ENCODE measurements at places on chromosomes 7 and 10. TPM values are rescaled to one million over a fixed set of nuclear protein-coding genes. Genes with fewer than 3 reads are reported as not detected.

- no peak overlapping the region for H3K4me3 ChIP-seq
- DNase-seq, result no peak
- no peaks in the 10 kb centered on the region for H3K36me3 ChIP-seq
- H3K27ac ChIP-seq, result no peak overlapping the region
Measured at GRCh38 chr10:60917331-60918280, 26.4 kb downstream of the RHOBTB1 start.

GRCh38 chr7:451255-452225 lies 68.1 kb downstream of the PDGFA start:
- DNase-seq, result no peak
- no peak overlapping the region for H3K27ac ChIP-seq
- H3K27me3 ChIP-seq, result peaks cover 12% of the 10 kb centered on the region
- peak overlapping the region; percentile 57 for H3K4me3 ChIP-seq
- H3K36me3 ChIP-seq, result no peaks in the 10 kb centered on the region
- peaks cover 6% of the 10 kb centered on the region for H3K4me1 ChIP-seq

GRCh38 chr10:10598297-10598696 lies 419.4 kb upstream of the CELF2 start:
- peaks cover 16% of the 10 kb centered on the region for H3K27me3 ChIP-seq
- no peak overlapping the region for H3K4me3 ChIP-seq
- DNase-seq, result no peak
- H3K4me1 ChIP-seq, result no peaks in the 10 kb centered on the region

- H3K4me1 ChIP-seq, result no peaks in the 10 kb centered on the region
- no peak for DNase-seq
- no peak overlapping the region for H3K4me3 ChIP-seq
- H3K36me3 ChIP-seq, result no peaks in the 10 kb centered on the region
Measured at GRCh38 chr10:55500931-55501559, 700.0 kb upstream of the PCDH15 start.

DNA sequence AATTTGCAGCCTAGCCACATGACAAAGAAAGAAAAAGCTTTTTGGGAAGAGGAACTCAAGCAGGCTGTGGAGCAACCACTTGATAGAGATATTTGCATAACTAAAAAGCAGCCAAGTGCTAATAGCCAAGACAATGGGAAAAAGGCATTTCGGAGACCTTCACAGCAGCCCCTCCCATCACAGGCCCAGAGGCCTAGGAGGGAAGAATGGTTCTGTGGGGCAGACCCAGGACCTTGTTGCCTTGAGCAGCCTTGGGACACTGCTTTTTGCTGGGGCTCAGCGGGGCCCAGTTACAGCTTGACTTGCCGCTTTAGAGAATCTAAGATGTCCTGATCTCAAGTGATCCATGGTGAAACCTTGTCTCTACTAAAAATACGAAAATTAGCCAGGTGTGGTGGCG lies 38.5 kb downstream of the FAM149B1 start:
- H3K27me3 ChIP-seq, result no peaks in the 10 kb centered on the region
- H3K4me3 ChIP-seq, result no peak overlapping the region
- no peaks in the 10 kb centered on the region for H3K4me1 ChIP-seq
- DNase-seq, result no peak

- H3K36me3 ChIP-seq, result no peaks in the 10 kb centered on the region
- no peak for DNase-seq
- no peak overlapping the region for H3K27ac ChIP-seq
- peak overlapping the region; percentile 86 for H3K4me3 ChIP-seq
Measured at GRCh38 chr7:143408252-143408685, 387 bp downstream of the EPHA1 start.

DNA sequence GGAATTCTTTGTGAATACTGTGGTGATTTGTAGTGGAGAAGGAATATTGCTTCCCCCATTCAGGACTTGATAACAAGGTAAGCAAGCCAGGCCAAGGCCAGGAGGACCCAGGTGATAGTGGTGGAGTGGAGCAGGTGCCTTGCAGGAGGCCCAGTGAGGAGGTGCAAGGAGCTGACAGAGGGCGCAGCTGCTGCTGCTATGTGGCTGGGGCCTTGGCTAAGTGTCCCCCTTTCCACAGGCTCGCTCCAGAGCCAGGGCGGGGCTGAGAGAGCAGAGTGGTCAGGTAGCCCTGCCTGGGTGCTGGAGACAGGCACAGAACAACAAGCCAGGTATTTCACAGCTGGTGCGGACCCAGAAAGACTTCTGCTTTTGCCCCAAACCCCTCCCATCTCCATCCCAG lies 162.9 kb downstream of the EGFR start:
- no peak overlapping the region for H3K27ac ChIP-seq
- peaks cover 17% of the 10 kb centered on the region for H3K27me3 ChIP-seq
- no peak overlapping the region for H3K4me3 ChIP-seq
- no peaks in the 10 kb centered on the region for H3K36me3 ChIP-seq

DNA sequence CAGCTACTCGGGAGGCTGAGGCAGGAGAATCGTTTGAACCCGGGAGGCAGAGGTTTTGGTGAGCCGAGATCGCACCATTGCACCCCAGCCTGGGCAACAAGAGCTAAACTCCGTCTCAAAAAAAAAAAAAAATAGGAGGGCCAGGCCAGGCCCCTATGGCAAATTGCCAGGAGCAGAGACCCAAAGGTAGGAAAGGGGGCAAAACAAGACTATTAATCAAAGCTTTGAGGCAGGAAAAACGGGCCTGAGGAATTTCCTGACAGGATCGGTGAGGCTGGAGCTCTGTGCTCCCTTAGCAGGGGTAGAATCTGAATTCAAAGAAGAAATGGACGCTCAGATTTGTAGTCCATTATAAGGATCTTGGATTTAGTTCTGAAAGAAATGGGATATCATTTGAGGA lies 2.8 kb upstream of the VOPP1 start:
- no peak for DNase-seq
- peak overlapping the region; percentile 42 for H3K27ac ChIP-seq
- H3K27me3 ChIP-seq, result peaks cover 3% of the 10 kb centered on the region
- H3K4me1 ChIP-seq, result peaks cover 41% of the 10 kb centered on the region
- H3K4me3 ChIP-seq, result peak overlapping the region; percentile 24
- peaks cover 10% of the 10 kb centered on the region for H3K36me3 ChIP-seq

- no peak overlapping the region for H3K4me3 ChIP-seq
- H3K36me3 ChIP-seq, result peaks cover 6% of the 10 kb centered on the region
- H3K27ac ChIP-seq, result no peak overlapping the region
- no peak for DNase-seq
- no peaks in the 10 kb centered on the region for H3K27me3 ChIP-seq
Measured at GRCh38 chr7:148847815-148848734, 36.0 kb downstream of the EZH2 start.

DNA sequence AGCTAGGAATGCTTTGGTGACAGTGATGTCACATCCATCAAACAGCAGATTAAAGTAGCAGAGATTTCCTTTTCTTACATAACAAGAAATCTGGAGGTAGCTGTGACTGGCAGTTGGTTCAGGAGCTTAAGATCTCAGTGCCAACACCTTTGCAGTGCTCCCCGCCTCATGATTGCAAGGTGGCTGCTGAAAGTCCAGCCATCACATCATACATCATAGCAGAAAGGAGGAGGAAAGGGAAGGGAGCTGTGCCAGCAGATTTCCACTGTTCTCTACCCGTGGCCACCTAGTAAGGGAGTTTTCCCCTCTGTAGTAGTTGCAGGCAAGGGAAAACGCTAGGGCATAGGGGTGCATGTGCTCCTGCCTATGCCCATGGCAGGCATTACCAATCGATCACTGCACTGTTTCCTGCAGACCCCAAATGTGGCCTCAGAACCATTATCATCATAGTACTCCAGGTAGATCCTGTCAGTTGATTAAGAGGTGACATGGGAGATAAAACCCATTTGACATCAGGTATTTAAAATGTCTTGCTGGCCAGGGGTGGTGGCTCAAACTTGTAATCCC lies 57.9 kb upstream of the GTF2IRD1 start:
- H3K36me3 ChIP-seq, result no peaks in the 10 kb centered on the region
- H3K27me3 ChIP-seq, result no peaks in the 10 kb centered on the region
- no peak for DNase-seq

- H3K36me3 ChIP-seq, result no peaks in the 10 kb centered on the region
- H3K27me3 ChIP-seq, result peaks cover 7% of the 10 kb centered on the region
- no peak for DNase-seq
- H3K4me3 ChIP-seq, result no peak overlapping the region
- no peaks in the 10 kb centered on the region for H3K4me1 ChIP-seq
Measured at GRCh38 chr10:1779796-1780195, 42.5 kb upstream of the ADARB2 start.

DNA sequence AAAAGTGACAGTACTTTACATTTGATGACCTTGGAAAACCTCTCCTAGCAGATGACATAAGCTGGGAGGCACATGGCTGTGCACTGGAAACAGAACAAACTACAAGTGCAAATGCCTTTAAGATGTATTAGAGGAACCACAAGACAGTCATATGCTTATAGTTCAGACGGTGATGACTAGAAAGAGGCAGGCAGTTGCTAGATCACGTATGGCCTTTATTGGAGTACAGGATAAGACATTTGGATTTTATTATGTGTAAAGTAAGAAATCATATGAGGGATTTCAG lies 290.0 kb downstream of the SORCS1 start:
- H3K4me3 ChIP-seq, result no peak overlapping the region
- H3K4me1 ChIP-seq, result peaks cover 6% of the 10 kb centered on the region
- no peak for DNase-seq
- no peaks in the 10 kb centered on the region for H3K27me3 ChIP-seq
- no peak overlapping the region for H3K27ac ChIP-seq

DNA sequence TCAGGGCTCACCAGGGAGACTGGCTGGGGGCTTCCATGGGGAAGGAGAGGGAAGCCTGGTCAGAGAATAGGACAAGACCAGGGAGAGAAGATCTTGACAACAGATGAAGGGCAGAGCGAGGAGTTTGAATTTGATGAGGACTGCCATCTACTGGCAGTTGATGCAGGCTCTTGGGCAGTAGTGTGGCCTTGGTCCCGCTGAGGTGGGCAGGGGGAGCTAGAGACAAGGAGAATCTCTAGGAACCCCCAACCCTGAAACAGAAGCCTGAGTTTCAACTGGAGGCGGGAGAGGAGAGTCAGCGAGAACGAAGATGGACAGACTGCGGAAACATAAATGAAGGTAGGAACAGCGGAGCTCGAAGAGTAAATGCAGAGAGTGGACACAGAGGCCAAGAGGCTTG lies 81.0 kb downstream of the PPP1R3C start:
- H3K4me1 ChIP-seq, result no peaks in the 10 kb centered on the region
- H3K36me3 ChIP-seq, result no peaks in the 10 kb centered on the region
- DNase-seq, result no peak
- H3K4me3 ChIP-seq, result no peak overlapping the region
- H3K27me3 ChIP-seq, result peaks cover 18% of the 10 kb centered on the region

DNA sequence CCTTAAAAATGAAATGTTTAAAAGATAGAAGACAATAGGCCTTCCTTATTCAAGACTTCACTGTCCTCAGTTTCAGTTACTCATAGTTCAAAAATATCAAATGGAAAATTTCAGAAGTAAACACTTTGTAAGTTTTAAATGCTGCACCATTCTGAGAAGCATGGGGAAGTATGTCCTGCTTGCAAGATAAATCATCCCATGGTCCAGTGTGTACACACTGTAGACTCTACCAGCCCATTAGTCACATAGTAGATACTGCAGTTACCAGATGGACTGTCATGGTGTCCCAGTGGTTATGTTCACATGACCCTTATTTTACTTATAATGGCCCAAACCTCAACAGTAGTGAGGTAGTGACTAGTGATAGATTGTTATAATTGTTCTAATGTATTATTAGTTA lies 69.5 kb downstream of the PTPN12 start:
- no peak overlapping the region for H3K4me3 ChIP-seq
- no peak for DNase-seq
- H3K27ac ChIP-seq, result no peak overlapping the region
- peaks cover 13% of the 10 kb centered on the region for H3K36me3 ChIP-seq

- H3K27ac ChIP-seq, result no peak overlapping the region
- H3K4me1 ChIP-seq, result peaks cover 15% of the 10 kb centered on the region
- H3K4me3 ChIP-seq, result no peak overlapping the region
- no peaks in the 10 kb centered on the region for H3K36me3 ChIP-seq
- H3K27me3 ChIP-seq, result no peaks in the 10 kb centered on the region
- DNase-seq, result no peak
Measured at GRCh38 chr7:2805213-2805944, 38.7 kb downstream of the GNA12 start.

DNA sequence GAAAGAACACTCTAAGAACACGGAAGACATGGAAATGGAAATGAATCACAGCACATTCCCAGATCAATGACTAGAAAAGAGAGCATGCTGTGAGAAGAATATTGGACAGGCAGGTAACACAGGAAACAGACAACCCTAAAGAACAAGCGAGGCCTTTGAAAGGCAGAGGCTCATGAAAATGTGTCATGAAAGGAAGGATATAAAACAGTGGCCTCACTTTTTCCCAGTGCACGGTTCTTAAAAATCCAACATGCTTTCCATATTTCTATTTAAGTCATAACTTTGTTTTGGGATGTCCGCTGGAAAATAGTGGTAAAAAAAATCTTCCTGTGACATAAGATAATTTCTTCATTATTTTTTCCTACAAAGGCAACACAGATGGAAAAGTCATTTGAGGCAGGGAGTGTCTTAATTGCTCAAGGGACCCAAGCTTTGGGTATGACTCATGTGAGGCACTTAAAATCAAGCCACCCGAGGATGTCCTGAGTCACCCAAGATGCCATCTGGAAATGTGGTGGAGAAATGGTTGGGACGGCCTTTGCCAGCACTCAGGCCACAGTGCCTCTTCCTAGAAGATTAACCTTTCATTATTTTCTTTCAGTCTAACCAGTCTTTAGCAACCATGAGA lies 17.0 kb downstream of the ITIH5 start:
- no peak overlapping the region for H3K27ac ChIP-seq

GRCh38 chr10:122702275-122702674 lies 2.6 kb upstream of the C10orf120 start:
- no peaks in the 10 kb centered on the region for H3K4me1 ChIP-seq
- DNase-seq, result no peak
- H3K27me3 ChIP-seq, result peaks cover 6% of the 10 kb centered on the region
- no peak overlapping the region for H3K4me3 ChIP-seq

GRCh38 chr7:48311464-48312100 lies 140.3 kb downstream of the ABCA13 start:
- no peaks in the 10 kb centered on the region for H3K36me3 ChIP-seq
- DNase-seq, result no peak
- peaks cover 2% of the 10 kb centered on the region for H3K27me3 ChIP-seq

GRCh38 chr7:15305002-15305600 lies 256.7 kb downstream of the AGMO start:
- H3K27me3 ChIP-seq, result no peaks in the 10 kb centered on the region
- no peak for DNase-seq
- no peaks in the 10 kb centered on the region for H3K36me3 ChIP-seq
- H3K4me3 ChIP-seq, result no peak overlapping the region
- H3K4me1 ChIP-seq, result no peaks in the 10 kb centered on the region

- peak overlapping the region; percentile 96 for H3K4me3 ChIP-seq
- DNase-seq, result no peak
- peak overlapping the region; percentile 72 for H3K27ac ChIP-seq
- peaks cover 18% of the 10 kb centered on the region for H3K27me3 ChIP-seq
- no peaks in the 10 kb centered on the region for H3K36me3 ChIP-seq
Measured at GRCh38 chr7:128454808-128455542, 703 bp upstream of the HILPDA start.

Gene VENTX
- total RNA-seq, result not detected

Gene ZNF212
- total RNA-seq, result 19.9 TPM

Gene SLC26A4
- total RNA-seq, result 1.1 TPM

Gene ATG9B
- 2.5 TPM for total RNA-seq

Gene SPAM1
- not detected for total RNA-seq

Gene CPED1
- not detected for total RNA-seq

Gene UNCX
- total RNA-seq, result not detected

Gene TMEM248
- 110 TPM for total RNA-seq

Gene ATRNL1
- total RNA-seq, result not detected

Gene SLC26A3
- not detected for total RNA-seq

Gene TUBB8
- total RNA-seq, result not detected

Gene TRIM50
- total RNA-seq, result not detected

Gene PRRT4
- not detected for total RNA-seq
